ENCODE measurements at places on chromosomes 16 and 17.

DNA sequence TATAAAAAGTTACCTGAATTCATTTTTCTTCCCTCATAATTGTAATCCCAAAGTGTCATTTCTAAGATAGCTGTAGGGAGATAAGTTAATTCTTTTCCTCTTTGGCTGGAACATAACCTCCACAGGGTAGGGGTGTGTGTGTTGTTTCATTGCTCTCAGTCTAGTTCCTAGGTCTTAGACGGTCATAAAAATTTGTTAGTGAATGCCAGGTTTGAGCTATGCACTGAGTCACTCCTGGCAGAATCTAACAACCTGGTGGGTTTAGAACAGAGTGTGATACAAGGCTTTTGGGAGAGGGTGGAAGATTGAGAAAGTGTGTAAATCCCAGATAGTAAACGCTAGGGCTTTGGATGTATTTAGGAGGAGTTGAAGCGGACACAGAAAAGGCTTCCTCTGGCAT is 894 bp upstream of the PHKG2 start:
- DNase-seq, result no peak

- DNase-seq, result no peak
Measured at GRCh38 chr16:10637337-10638037, 57.1 kb upstream of the EMP2 start.

GRCh38 chr17:60729854-60730253 is 52.2 kb downstream of the BCAS3 start:
- no peak for DNase-seq

- DNase-seq, result peak; percentile 43
Measured at GRCh38 chr16:87636050-87636684, 33.9 kb downstream of the JPH3 start.

- no peak for DNase-seq
Measured at GRCh38 chr17:64315032-64315490, 52.0 kb upstream of the TEX2 start.

- no peak for DNase-seq
Measured at GRCh38 chr17:80785477-80786178, 206.0 kb upstream of the CHMP6 start.

GRCh38 chr16:81592353-81592866 is 147.8 kb downstream of the CMIP start:
- DNase-seq, result no peak

- DNase-seq, result peak; percentile 23
Measured at GRCh38 chr17:10875984-10876555, 38.2 kb upstream of the PIRT start.

- DNase-seq, result no peak
Measured at GRCh38 chr16:75457485-75458021, 6.9 kb downstream of the TMEM170A start.

- no peak for DNase-seq
Measured at GRCh38 chr16:81546781-81547180, 102.2 kb downstream of the CMIP start.

- no peak for DNase-seq
Measured at GRCh38 chr17:10126616-10127501, 71.5 kb downstream of the GAS7 start.

Data from NCI-H1930 (cell line).